ENCODE measurements at places on chromosomes 16 and 17. TPM values are rescaled to one million over a fixed set of nuclear protein-coding genes. Genes with fewer than 3 reads are reported as not detected.

- DNase-seq, result no peak
Measured at GRCh38 chr17:52047086-52047485, 111.4 kb downstream of the CA10 start.

- no peak for DNase-seq
Measured at GRCh38 chr16:69093974-69094373, 11.5 kb upstream of the HAS3 start.

DNA sequence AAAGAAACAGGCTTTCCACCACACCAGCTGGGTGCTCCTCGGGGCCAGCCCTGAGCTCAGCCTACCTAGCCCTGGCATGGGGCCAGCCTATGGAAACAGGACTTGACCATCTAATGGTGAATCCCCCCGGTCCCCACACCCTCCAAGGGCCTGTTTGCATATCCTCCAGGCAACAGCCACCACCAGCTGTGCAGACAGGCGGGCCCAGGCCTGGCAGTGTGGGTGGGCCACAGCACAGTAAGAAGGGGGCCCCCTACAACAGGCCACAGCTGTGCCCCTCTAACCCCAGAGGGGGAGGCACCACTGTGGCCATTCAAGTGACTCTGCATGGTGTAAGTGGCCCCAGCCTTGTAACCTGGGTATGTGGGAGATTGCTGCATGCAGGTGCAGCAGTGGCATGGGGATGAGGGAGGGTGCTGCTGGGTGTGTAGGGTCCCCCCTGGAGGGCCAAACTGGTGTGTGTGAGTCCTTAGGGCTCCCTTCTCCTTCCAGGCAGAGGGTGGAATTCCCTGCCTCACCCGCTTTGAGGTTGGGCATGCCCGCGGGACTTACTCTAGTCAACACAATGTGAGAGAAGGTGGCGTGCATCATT lies 148.2 kb downstream of the C16orf78 start:
- no peak for DNase-seq

DNA sequence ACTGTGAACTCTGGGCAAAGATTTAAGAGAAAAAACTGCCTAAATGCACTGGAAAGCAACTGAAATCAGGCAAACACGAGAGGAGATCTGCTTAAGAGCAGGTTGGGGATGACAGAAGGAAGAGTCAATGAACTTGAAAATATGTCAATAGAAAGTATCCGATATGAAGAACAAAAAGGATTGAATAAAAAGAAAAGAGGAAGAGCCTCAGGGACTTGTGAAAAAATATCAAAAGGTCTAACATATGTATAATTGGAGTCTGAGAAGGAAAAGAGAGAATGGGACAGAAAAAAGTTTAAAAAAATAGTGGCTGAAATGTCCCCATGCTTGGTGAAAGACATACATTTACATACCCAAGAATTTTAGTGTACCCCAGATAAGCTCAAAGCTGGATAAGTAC lies 195.5 kb downstream of the COPRS start:
- no peak for DNase-seq

GRCh38 chr17:80861418-80861815 lies 130.2 kb upstream of the CHMP6 start:
- no peak for DNase-seq

DNA sequence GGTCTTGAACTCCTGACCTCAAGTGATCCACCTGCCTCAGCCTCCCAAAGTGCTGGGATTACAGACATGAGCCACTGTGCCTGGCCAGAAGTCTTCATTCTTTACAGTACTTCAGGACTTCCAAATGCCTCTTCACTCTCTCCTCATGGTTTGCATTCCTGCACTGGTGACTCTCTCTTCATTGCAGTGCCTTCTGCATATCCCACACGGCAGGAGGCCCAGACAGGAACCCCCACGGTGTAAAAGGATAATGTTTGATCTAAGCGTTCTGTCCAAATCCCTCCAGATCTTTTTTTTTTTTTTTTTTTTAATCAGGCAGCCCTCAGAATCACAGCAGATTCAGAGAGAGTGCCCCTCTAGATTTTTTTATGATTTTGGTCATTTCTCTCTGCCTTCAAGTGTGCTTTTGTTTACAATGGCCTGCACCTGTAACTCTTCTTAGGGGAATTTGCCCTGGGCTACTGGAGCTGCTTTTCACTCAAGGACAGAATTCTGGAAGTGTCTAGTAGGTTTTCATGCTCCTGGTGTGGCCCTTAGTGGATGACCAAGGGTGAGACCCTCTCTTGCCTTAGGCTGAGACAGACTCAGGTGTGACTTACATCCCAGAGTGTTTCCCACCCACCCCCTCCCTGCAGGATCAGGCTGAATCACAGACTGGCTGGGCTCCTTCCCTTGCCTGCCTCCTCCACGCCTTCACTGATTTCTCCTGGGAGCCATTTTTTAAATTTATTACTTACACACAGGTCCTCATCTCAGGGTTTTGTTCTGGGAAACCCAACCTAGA lies 19.8 kb upstream of the NF1 start:
- DNase-seq, result no peak

GRCh38 chr17:72514891-72515290 lies 394.1 kb downstream of the SOX9 start:
- DNase-seq, result peak; percentile 75

DNA sequence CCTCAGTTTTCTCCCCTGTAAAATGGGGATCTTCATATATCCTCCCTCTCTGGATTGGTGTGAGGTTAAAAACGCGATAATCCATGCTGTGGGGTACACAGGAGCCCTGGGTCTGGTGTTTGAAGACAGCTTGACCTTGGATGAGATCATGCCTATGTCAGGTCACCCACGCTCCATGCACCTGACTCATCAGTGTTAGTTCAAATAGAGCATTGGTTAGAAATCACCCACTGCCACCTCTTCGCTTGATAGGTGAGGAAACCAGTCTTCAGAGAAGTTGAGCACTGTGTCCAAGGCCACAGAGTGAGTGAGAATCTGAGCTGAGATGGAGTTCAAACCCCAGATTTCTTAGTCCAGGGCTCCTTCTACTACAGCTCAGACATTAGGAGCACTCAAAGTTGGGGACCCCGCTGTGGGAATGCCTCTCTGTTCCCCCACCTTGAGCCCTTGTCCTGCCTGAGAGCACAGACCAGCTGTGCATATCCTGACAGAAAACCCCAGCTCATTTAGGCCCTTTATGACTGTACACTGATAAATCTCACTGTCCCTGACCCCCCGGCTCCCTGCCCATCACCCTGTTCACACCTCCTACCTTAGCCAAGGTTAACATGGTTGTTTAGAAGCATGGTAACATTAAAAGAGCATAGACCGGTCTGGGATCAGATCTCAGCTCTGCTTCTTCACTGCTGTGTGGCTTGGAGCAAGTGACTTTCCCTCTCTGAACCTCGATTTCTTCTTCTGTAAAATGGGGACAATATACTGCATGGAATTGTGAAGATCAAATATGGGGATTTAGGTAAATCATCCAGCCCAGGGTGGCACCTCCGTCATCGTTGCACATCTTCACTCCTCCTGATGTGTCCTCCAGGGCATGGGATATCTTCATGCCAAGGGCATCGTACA lies 22.4 kb upstream of the LGALS9 start:
- DNase-seq, result no peak

- DNase-seq, result no peak
Measured at GRCh38 chr17:1367351-1367745, 32.7 kb downstream of the YWHAE start.

DNA sequence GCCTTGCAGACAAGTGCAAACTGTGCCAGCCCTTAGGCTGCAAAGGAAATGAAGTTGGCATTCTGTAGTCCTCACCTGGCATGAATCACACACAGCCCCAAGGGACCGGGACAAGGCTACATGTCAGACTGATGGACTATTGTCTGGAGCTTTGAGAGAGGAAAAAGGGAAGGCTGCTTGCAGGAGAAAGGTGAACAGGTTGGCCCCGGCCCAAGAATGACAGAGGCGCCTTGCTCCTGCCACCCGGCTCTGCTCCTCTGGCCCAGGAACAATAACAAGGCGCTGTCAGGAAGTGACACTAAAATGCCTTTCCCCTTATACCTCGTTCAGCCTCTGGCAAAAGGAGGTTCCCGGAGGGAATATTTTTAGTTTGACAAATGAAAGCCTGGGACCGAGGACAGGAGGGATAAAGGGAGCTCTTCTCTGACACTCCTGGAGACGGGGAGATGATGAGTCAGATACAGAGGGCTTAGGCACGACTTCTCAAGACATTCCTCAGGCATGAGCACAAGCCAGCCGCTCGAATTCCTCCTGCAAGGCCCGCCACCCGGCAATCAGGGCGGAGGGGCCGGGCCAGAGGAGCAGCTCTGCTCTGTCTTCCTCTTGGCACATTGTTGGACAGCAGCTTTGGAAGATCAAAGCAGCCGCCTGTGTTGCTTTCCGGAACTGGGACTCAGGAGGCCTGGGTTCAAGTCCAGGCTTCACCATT lies 105.8 kb downstream of the NOG start:
- peak; percentile 50 for DNase-seq

DNA sequence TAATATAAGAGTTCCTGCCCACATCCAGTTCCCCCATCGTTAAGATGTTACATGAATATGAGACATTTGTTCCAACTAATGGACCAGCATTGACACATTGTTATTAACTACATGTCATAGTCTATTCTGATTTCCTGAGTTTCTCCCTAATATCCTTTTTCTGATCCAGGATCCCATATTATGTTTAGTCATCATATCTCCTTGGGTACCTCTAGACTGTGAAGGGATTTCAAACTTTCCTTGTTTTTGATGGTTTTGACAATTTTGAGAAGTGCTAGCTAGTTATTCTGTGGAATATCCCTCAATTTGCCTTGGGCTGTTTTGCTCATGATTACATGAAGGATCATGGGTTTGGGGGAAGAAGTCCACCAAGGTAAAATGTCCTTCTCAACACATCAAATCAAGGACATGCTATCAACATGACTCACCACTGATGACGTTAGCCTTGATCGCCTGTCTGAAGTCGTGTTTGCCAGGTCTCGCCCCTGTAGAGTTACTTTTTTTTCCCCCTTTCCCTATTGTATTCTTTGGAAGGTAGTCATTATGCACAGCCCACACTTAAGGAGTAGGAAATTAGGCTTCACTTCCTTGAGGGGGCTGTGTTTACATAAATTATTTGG lies 42.5 kb downstream of the CACNG3 start:
- DNase-seq, result no peak

DNA sequence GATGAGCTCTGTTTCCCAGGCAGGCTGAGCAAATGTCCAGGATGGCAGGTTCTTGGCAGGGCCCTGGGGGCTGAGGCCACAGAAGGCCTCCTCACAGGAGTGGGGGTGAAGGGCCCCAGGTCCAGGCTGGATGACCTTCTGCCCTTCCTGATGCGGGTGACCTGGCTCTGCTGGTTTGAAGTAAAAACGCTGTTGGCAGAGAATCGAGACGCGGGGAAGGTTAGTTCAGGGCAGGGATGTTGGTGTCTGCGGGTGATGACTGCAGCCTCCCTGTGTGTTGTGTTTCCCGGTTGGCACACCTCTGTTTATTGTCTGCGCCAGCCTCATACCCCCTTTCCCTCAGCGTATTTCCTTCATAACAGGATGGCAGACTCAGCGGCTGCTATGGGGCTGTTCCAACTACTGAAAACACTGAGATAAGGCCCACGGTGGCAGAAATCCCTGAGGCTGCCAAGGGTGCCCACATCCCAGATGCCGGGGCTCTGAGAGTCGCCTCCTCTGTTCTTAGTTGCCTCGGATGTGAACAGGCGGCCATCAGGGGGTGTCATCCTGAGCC lies 104.6 kb downstream of the METRNL start:
- peak; percentile 37 for DNase-seq

DNA sequence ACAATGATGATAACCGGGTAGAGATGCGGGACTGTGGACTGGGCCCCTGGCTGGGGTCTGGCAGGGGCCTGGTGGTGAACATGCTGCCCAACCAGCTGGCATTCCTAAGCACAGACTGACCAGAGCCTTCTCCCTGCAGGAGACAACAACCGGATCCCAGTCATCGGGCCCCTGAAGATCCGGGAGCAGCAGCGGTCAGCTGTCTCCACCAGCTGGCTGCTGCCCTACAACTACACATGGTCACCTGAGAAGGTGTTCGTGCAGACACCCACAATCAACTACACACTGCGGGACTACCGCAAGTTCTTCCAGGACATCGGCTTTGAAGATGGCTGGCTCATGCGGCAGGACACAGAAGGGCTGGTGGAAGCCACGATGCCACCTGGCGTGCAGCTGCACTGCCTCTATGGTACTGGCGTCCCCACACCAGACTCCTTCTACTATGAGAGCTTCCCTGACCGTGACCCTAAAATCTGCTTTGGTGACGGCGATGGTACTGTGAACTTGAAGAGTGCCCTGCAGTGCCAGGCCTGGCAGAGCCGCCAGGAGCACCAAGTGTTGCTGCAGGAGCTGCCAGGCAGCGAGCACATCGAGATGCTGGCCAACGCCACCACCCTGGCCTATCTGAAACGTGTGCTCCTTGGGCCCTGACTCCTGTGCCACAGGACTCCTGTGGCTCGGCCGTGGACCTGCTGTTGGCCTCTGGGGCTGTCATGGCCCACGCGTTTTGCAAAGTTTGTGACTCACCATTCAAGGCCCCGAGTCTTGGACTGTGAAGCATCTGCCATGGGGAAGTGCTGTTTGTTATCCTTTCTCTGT lies 5.1 kb upstream of the SLC7A6 start:
- DNase-seq, result peak; percentile 71

DNA sequence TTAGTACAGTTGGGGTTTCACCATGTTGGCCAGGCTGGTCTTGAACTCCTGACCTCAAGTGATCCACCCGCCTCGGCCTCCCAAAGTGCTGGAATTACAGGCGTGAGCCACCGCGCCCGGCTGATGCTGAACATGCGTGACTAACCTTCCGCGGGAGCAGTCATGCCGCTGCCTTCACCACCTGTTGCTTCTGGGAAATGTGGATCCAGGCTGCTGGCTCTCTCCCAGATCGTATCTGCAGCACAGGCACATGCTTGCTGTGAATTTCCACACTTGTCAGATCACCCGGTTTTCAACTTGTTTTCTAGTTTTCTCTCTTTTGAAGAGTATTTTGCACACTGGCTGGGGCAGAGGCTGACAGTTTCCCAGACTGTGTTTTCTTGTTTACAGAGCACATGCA lies 97.9 kb downstream of the ADCY9 start:
- DNase-seq, result peak; percentile 49

GRCh38 chr16:10835281-10835931 lies 16.8 kb upstream of the TVP23A start:
- no peak for DNase-seq

DNA sequence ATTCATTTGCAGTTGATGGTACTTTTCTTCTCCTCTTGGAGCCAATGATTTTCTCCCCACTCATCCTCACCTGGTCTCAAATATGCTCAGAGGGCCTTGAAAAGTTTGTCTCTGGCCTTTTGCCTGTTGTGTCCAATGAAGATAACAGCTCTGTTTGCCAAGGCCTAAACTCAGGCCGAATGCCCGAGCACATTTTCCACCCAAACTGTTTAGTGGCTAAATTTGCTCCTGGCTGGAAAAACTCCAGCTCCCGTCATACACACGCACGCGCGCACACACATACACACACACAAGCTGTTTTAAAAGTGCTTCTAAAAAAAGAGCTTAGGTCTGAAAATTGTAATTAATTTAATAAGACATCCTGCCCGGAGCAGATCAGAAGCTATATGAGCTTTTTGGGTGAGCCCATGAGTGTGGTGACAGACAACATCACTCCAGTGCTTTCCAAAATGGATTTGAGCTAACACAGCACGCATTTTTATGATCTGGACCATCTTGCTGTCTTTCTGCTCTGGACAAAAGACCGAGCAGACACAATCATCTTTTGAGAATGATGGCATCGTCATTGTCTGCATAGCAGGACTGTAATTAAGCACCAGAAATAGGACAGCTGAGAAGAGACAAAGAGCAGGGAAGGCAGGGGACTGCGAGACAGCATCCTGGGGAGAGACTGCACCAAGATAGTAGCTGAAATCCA lies 48.9 kb downstream of the IRX6 start:
- DNase-seq, result peak; percentile 52

Gene KRTAP3-2
- not detected for total RNA-seq

Gene TIMM22
- total RNA-seq, result 15.8 TPM

Gene TNRC6C
- total RNA-seq, result 21.2 TPM

Gene NPIPB2
- total RNA-seq, result 2.5 TPM

Gene NECAB2
- total RNA-seq, result 0.84 TPM

Gene RAB37
- 2.8 TPM for total RNA-seq

Gene KRT38
- not detected for total RNA-seq
